Retina (tissue), 1 donor: ENCODE measurements at places on chromosomes 6 and 20.

DNA sequence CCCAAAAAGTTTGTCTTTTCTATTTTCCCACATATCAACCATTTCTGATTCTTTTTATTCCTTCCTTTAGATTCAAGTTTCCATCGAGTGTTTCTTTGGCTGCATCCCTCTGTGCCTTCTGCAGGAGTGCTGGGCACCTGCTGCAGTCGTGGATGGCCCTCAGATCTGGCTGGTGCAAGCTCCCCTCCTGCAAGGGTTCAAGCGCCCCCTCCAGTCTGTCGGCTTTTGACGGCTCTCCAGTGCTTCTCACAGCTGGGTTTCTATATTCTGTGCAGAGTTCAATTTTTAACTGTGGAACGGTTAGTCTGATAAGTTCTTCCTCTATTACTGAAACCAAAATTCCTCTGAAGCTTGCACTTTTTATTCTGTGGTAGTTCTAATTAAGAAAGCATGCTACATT lies 132.1 kb downstream of the HUS1B start:
- no peak for DNase-seq

DNA sequence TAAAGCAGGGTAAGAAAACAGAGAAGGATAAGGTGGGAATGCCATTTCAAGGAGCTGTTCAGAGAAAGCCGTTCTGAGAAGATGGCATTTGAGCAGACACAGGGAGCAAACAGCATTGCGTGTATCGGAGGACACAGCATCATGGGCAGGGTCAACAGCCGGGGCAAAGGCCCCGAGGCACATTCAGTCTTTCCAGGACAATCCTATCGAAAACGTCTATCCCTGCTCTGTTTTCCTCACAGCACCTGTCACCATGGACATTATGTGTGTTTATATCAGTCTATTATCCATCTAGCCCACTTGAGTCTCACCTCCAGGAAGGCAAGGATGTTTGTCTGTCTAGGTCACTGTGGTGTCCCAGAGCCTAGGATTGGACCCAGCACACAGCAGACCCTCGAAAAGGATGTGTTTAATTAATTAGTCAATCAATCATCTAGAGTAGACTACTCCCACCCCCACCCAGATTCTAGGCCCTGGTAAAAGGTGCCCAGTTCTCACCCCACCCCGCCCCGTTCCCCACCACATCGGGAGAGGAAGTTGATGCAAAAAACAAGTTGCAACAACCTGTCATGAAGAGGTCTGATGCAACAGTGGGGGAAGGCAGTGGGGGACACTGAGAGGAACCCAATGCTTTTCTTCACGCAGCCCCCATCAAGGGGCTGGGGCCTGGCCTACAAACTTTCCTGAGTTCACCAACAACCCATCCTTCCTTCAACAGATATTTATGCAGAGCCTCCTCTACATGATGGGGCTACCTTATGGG lies 66.6 kb downstream of the PREX1 start:
- no peak for DNase-seq

DNA sequence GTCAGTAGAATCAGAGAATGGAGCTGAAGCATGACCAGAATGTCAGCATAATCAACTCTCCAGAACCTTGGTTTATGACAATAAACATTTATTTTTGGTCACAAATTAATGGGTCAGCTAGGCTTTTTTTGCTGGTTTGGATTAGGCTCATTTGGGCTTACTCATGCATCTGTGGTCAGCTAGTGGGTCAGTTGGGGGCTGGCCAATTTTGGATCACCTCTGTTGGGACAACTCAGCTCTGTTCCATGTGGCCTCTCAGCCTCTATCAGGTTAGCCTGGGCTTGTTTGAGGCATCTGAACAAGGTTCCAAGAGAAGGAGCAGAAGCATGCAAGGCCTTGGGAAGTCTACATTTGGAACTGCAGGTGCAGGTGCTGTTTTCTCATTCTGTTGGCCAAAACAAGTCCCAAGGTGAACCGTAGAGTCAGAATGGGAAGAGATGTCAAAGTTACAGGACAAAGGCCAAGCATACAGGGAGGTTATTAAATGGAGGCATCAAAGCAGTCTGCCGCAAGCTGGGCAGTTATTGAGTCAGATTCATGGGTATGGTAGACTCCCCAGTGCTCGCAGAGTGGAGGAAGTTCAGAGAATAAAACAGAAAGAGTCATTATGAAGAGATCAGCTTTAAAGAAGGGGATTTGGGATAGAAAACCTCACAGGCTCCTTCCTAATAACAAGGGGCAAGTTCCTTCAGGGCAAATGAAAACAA lies 173.0 kb downstream of the PLCB4 start:
- DNase-seq = no peak

DNA sequence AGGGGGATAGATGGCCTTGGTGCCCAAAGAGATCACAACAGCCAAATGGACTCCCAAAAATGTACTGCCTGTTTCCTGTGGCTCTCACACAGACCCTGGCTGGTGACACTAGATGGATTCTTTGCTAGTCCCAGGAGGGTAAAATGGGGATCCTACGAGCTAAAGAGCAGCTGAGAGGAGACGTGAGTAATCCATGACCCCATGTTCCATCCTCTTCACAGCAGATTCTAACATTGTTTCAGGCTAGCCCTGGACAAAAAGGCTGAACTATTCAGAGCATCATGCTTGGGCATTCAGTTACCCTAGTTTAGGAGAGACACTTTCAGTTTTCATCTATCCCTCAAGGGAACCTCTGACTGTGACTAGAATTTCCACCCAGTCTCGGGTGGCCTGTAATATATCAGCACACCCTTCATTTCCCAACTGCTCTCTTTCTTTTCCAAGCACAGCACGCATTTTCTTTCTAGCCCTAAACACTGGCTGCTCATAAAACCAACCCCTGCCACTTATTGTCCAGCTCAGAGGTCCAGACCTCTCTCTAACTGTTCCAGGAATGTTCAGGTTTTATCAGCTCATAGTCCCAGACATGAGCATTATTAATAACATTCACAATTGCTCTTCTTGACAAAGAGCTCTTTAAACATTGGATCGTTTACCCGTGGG lies 48.5 kb downstream of the SLC22A1 start:
- no peak for DNase-seq

- no peak for DNase-seq
Measured at GRCh38 chr6:81130061-81130460, 622.4 kb downstream of the TENT5A start.

DNA sequence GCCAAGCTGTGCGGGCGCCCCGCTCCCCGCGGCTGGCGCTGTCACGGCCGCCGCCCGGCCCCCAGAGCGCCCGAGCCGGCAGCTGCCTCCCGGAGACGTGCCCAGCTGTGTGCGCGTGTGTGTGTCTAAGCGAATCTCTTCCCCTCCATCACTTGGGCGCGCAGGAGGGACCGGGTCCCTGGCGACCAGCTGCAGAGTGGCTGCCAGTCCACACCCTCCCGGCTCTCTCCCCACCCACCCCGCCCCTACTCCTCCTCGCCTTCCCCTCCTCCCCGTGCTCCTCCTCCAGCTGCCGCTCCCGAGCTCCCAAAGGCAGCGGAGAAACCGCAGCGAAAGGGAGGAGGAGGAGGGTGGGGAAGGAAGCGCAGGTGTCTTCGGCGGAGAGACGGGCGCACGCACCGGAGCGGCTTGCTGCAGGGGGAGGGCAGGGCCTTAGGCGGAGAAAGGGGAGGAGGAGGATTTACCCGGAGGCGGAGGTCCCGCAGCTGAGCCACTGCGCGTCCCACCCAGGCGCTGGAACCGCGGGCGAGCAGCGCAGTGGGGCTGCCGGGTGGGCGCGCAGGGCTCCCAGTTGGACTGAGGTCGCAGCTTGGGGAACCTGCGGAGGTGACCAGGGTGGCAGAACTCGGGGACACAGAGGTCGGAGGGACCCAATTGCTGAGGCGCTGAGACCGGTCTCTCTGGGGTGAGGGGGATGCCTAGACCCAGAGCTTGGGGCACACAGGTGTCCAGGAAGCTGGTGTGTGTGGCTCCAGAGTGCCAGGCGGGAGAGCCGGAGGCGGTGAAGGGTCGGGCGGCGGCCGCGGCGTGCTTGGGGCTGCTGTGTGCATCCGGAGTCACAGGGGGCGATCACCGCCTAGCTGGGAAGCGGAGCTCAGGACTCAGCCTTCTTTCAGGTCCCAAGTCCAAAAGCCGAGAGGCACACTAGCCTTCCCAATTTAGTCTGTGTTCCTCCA lies at the start of gene HS3ST5:
HS3ST5 (minus strand) TSS at position 198 of the 956 bp plus-strand sequence. CDS start 280,178 bp downstream, outside the sequence.
- peak; percentile 90 for DNase-seq

GRCh38 chr6:34514593-34515472 lies 41.3 kb downstream of the SPDEF start:
- DNase-seq = peak; percentile 86

DNA sequence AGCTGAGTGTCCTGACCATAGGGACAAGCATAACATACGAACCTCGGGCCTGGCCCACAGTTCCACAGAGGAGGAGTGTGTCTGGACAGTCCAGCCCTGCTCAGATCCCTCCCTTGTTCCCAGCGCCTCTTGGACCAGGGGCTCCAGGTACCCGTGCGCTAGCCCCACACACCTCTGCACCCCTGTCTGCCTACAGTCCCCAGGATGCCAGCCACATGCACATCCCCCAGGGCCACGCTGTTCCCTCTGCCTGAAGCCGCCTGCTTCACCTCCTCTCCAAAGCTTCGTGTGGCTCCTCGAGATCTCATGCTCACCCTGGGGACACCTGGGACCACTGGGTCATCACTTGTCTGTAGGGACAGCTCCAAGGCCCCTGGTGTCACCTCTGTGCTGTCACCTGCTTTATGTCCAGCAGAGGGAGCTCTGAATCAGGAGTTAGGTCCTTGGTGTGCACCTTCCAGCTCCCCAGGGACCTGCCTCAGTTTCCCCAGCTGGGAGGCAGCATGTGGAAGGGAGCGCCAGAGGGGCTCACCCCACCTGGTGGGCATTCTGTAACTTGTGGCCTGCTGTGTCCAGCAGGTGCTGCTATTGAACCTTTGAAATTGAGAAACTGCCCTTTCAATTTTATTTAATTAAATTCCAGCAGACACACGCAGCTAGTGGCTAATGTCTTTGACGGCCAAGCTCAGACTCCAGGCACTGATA lies 7.3 kb upstream of the YTHDF1 start:
- DNase-seq = peak; percentile 64

GRCh38 chr6:156943816-156944215 lies 166.6 kb downstream of the ARID1B start:
- DNase-seq = no peak

- DNase-seq = no peak
Measured at GRCh38 chr6:131600716-131601115, 27.3 kb downstream of the MED23 start.

DNA sequence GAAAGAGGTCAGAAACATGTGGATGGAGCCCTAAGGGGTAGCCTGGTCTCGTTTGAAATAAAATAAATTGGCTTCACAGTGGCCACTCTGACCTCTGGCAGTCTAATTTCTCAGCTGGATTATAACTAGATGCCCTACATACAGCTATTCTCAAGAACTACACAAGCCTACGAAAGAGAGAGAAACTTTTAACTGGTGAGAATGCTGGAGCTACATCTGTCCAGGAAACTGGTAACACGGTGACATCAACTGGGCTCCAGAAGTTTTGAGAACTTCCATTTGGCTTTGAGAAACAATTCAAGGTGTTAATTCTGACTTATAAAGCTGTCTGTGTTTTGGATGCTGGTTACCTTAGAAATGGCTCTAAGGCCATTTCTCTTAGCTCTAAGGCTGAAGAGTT lies 187.3 kb upstream of the TENT5A start:
- DNase-seq = peak; percentile 2

- DNase-seq = no peak
Measured at GRCh38 chr6:33904747-33905065, 100.9 kb upstream of the MLN start.

DNA sequence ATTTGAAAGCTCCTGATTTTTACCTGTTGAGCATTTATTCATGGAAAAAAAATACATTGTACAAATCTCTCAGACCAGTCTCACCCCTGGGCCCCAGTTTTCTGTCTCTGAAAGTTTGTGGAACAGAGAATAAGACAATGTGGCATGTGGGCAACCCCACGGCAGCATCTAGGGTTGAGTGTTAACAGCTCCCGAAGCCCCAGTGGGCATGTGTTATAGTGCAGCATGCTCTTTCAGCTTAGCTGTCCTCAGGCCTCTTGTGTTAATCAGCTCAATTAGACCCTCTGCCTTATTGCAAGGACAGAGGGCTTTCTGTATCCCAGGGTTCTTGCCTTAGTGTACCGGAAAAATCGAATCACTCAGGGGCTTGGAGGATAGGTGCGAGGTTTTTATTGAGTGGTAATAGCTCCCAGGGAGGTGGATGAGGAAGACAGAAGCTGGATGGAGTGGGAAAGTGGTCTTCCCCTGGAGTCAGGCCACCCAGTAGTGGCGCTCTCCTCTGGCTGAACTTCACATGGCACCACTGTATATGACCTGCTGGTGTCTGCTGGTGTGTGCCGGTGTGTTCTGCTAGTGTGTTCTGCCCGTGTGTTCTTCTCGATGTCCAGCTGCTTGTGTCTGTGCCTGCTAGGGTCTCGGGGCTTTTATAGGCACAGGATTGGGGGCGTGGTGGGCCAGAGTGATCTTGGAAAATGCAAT lies 382.8 kb downstream of the EPM2A start:
- no peak for DNase-seq
